Colonic mucosa (tissue), 4 donors: ENCODE measurements at places on chromosomes 5 and 9. TPM values are rescaled to one million over a fixed set of nuclear protein-coding genes. Genes with fewer than 3 reads are reported as not detected.

DNA sequence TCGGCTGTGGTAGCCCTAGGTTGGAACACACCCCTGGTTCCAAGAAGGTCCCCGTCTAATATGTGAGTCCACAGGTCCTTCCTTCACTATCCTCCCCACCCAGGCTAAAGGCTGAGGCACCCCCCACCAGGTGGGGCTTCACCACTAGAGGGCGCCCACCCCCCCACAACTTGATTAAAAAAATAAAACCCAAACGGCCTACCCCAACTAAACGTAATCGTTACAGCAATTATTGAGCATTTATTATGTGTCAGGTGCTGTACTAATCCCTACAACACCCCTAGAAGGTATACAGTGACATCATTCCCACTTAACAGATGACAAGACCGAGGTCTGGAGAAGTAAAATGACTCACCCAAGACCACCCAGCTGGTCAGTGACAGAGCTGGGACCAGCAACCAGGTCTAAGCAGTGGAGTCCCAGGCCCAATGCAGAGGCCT, 65.0 kb downstream of the FGF18 start:
- H3K27ac ChIP-seq: no peak overlapping the region
- no peaks in the 10 kb centered on the region for H3K36me3 ChIP-seq
- peak; percentile 38 for DNase-seq
- H3K4me3 ChIP-seq: no peak overlapping the region
- H3K4me1 ChIP-seq: no peaks in the 10 kb centered on the region
- H3K27me3 ChIP-seq: no peaks in the 10 kb centered on the region

- no peak overlapping the region for H3K27ac ChIP-seq
- H3K4me3 ChIP-seq: no peak overlapping the region
- no peaks in the 10 kb centered on the region for H3K27me3 ChIP-seq
- no peaks in the 10 kb centered on the region for H3K36me3 ChIP-seq
- no peak for DNase-seq
- H3K4me1 ChIP-seq: no peaks in the 10 kb centered on the region
These were observed 387.9 kb upstream of the DAP start for GRCh38 chr5:11148810-11149539.

The RNF183 gene
- total RNA-seq: 0.57 TPM

GRCh38 chr5:107982703-107983425, 312.1 kb upstream of the EFNA5 start:
- no peaks in the 10 kb centered on the region for H3K4me1 ChIP-seq
- no peak overlapping the region for H3K27ac ChIP-seq
- no peaks in the 10 kb centered on the region for H3K27me3 ChIP-seq
- H3K36me3 ChIP-seq: no peaks in the 10 kb centered on the region
- no peak for DNase-seq

- DNase-seq: no peak
- H3K36me3 ChIP-seq: no peaks in the 10 kb centered on the region
- H3K27me3 ChIP-seq: no peaks in the 10 kb centered on the region
- no peak overlapping the region for H3K4me3 ChIP-seq
These were observed 300.5 kb downstream of the IRX1 start for GRCh38 chr5:3896098-3896497.

- H3K4me3 ChIP-seq: no peak overlapping the region
- no peaks in the 10 kb centered on the region for H3K36me3 ChIP-seq
- no peaks in the 10 kb centered on the region for H3K27me3 ChIP-seq
- DNase-seq: no peak
These were observed 147.3 kb downstream of the ACTL7B start for GRCh38 chr9:108708448-108708847.

DNA sequence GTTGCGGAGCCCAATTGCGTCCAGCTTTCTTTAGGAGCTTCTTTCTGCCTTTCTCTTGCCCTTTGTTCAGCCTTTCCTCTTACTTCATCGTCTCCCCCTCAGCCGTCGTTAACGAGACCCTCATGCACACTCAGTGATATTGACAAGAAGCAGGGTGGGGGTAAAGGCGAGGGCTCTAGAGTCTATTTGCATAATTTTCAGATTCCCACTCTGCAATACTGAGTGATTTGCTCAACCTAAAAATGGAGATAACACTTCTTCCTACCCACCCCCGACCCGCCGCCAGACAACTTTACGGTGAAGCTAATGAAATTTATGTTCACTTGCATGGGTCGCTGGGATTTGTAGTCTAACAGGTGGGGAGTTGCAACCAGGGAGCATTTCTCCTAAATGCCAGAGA, 1.3 kb upstream of the TBC1D2 start:
- no peaks in the 10 kb centered on the region for H3K27me3 ChIP-seq
- no peaks in the 10 kb centered on the region for H3K36me3 ChIP-seq
- peak overlapping the region; percentile 92 for H3K4me3 ChIP-seq
- DNase-seq: no peak
- H3K4me1 ChIP-seq: no peaks in the 10 kb centered on the region

The CSF1R gene
- total RNA-seq: 7.2 TPM

The CCDC180 gene
- 0.67 TPM for total RNA-seq

The ZNF366 gene
- 0.47 TPM for total RNA-seq

- H3K36me3 ChIP-seq: no peaks in the 10 kb centered on the region
- H3K4me1 ChIP-seq: no peaks in the 10 kb centered on the region
- no peak overlapping the region for H3K4me3 ChIP-seq
- H3K27ac ChIP-seq: no peak overlapping the region
- DNase-seq: no peak
These were observed 17.1 kb downstream of the CTNNA1 start for GRCh38 chr5:138770291-138770690.

The SLC6A3 gene
- not detected for total RNA-seq

- H3K36me3 ChIP-seq: no peaks in the 10 kb centered on the region
- no peaks in the 10 kb centered on the region for H3K27me3 ChIP-seq
- H3K4me1 ChIP-seq: no peaks in the 10 kb centered on the region
- peak overlapping the region; percentile 29 for H3K27ac ChIP-seq
- H3K4me3 ChIP-seq: no peak overlapping the region
These were observed 430.2 kb downstream of the DMAC1 start for GRCh38 chr9:7369384-7369821.

- no peak for DNase-seq
- H3K4me1 ChIP-seq: no peaks in the 10 kb centered on the region
- no peaks in the 10 kb centered on the region for H3K27me3 ChIP-seq
- H3K4me3 ChIP-seq: no peak overlapping the region
- no peaks in the 10 kb centered on the region for H3K36me3 ChIP-seq
- H3K27ac ChIP-seq: no peak overlapping the region
These were observed 1539.0 kb upstream of the NUDT12 start for GRCh38 chr5:105101577-105101976.

The GABRA1 gene
- not detected for total RNA-seq

GRCh38 chr9:23698161-23698560, 127.9 kb downstream of the ELAVL2 start:
- no peak overlapping the region for H3K27ac ChIP-seq
- no peaks in the 10 kb centered on the region for H3K36me3 ChIP-seq
- DNase-seq: no peak
- H3K4me1 ChIP-seq: no peaks in the 10 kb centered on the region
- no peaks in the 10 kb centered on the region for H3K27me3 ChIP-seq

The POU5F2 gene
- 0.94 TPM for total RNA-seq

DNA sequence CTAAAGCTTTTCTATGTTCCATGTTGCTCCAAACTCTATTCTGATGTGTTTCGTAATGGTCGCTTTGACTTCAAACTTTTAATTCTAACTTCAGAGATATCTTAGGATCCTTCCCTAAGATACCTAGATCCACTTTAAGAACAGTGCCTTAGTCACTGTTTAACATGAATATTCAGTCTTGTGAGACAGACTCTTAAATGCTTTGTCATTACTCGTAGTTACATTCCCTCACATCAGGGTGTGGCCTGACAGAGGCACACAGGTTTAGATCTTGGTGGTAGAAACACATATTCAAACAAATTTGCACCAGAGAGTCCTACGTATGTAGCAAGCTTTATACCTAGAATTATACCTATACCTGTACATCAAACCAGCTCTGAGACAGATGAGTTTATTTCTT, 687.0 kb upstream of the C9orf72 start:
- H3K36me3 ChIP-seq: no peaks in the 10 kb centered on the region
- DNase-seq: no peak
- H3K27ac ChIP-seq: no peak overlapping the region
- no peak overlapping the region for H3K4me3 ChIP-seq
- no peaks in the 10 kb centered on the region for H3K27me3 ChIP-seq

GRCh38 chr5:175589714-175590113, 68.2 kb upstream of the HRH2 start:
- DNase-seq: no peak

- H3K4me1 ChIP-seq: no peaks in the 10 kb centered on the region
- no peak overlapping the region for H3K4me3 ChIP-seq
- no peaks in the 10 kb centered on the region for H3K36me3 ChIP-seq
These were observed 160.0 kb downstream of the PRR16 start for GRCh38 chr5:120624021-120624563.

The APBA1 gene
- 6.3 TPM for total RNA-seq

The CCNI2 gene
- total RNA-seq: 22.9 TPM

The CATSPER3 gene
- total RNA-seq: 0.82 TPM

GRCh38 chr9:11946531-11946930, 746.7 kb upstream of the TYRP1 start:
- no peaks in the 10 kb centered on the region for H3K4me1 ChIP-seq
- no peaks in the 10 kb centered on the region for H3K36me3 ChIP-seq
- H3K27ac ChIP-seq: no peak overlapping the region
- H3K27me3 ChIP-seq: no peaks in the 10 kb centered on the region
- no peak for DNase-seq
- H3K4me3 ChIP-seq: no peak overlapping the region
